ENCODE measurements at places on chromosomes 4 and X.
A peak's percentile ranks its signal among the peaks of the same experiment; 100 is the strongest.

DNA sequence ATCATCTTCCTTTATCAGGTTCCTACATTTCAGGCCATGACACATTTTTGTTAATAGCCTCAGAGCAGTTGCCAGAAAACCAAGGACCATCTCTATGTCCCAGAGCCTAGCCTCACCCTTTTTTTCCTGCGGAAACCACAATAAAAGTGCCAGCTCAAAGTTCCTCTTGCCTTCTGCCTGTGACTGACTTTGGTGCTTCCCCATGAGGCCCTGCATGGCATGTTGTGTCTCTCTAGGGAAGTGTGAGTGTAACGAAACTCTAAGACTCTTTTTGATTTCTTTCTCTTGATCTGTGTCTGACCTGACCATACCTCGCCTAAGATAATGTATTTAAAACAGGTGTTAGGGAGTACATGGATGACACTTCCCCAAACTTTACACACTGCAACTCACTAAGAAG is 642.3 kb upstream of the BOD1L1 start:
- DNase-seq = no peak

DNA sequence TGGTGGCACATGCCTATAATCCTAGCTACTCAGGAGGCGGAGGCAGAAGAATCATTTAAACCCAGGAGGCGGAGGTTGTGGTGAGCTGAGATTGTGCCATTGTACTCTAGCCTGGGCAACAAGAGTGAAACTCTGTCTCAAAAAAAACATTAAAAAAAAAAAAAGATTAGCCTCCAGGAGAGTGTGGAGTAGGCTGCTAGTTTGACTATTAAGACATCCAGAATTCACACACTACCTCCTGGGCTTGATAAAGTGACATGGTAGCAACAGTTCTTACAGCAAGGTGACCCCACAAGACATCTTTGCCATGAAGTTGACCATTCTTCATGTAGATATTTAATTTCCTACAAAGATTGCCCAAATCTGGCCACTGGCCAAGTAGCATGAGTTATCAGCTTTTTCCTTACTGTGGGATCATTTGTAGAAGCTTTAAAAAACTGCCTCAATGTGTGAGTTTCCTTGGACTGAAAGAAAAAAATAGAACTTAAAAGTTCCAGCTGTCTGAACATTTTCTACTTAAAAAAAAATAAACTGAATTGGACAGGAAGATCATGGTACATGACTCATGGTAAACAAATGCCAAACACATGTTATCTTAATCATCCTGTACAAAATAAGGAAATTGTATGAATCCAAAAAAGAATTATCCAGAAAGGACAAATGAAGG is 35.3 kb upstream of the SPRY1 start:
- peak; percentile 85 for DNase-seq

- DNase-seq = no peak
Measured at GRCh38 chrX:20057479-20057878, 59.2 kb downstream of the MAP7D2 start.

GRCh38 chr4:1856943-1857699 is 1.2 kb upstream of the LETM1 start:
- DNase-seq = no peak

DNA sequence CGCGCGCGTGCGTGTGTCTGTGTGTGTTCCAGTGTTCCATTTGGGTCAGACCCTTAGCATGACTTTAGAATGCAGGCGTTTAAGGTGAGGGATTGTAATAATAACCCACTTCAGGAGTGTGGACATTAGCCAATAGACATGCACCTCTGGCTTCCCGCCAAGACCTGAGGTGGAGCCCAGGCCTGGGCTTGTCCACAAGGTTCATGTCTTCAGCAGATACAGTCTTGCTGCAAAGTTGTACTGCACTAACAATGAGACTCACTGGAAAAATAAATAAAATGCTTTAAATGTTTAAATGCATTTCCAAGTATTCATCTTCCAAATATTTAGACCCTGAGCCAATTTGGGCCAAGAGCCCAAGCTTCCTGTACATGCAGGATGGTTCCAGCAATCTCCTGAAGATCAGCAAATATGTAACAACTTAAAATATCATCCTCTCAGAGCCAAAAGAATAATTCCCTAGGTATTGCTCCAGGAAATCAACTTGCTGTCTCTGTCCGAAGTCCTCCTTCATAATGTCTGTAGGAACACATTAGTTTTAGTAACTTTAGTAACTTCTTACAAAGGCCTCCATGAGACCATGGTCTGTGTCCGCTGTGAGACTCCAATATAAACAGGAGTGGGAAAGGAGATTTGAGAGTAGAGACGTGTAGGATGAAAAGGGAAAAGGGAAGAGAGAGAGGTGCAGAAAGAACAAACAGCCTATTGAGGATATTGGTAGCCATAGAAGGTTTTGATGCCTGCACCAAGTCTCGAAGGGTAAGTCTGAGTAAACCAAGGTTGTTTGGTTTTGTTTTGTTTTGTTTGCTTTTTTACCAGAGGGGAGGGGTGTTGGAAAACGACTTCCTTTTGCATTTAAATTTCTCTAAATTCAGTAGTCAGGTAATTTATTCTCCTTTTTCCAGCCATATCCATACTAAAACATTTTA is 98.5 kb upstream of the KLF3 start:
- DNase-seq = peak; percentile 74

DNA sequence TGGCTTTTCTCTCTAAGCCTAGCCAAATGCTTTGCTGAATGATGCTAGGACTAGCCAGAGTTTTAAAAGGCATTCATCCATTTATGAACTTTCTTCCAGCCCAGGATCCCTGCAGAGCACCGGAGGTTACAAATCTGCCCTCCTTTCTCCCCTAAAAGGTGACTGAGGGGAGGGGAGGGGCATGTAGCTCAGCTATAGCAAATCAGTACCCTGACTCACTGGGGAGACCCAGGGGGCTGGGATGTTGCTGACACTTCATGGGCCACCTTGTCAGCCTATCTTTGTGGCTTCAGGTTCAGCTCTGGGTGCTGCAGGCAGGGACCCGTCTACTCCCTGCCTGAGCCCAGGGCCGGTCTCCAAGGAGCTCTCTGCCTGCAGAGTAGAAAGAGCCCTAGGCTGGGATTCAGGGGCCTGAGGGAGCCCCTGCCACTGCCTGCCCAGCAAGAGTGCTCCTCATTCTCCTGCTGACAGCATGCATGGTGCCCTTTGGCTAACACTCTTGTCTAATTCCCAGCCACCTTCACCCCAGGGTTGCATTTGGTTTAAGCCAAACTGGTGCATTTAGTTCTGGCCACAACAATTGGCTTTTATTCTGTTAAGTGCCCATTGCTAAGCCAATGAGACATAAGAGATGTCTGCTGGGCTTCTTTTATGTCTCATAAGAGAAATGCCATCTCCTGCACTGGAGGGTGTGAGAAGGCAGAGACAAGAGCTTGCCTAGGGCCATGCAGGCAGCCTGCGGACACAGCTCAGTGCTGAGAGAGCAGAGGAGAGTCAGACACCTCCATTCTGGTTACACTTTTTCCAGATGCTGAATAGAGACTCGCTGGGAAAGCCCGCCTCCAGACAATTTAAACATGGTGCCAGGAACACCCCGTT is 11.9 kb upstream of the UBA6 start:
- no peak for DNase-seq

- DNase-seq = no peak
Measured at GRCh38 chr4:7421356-7422150, 13.2 kb downstream of the PSAPL1 start.

DNA sequence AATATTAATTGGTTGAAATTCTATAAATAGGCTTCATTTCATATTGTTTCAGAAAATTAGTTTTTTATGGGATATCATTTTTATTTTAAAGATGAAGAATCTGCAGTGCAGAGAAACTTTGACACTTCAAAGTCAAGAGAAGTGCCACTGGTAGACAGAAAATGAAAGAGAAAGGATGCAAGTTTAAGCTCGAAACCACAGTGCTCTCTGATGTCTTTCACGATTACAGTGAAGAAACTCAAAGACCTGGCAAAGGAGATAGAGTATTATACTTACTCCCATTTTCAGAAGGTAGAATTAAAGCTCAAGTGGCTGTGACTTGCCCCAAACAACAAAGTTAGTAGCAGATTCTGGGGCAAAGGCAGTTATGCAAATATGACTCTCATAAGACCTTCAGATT is 745.4 kb downstream of the TECRL start:
- no peak for DNase-seq

DNA sequence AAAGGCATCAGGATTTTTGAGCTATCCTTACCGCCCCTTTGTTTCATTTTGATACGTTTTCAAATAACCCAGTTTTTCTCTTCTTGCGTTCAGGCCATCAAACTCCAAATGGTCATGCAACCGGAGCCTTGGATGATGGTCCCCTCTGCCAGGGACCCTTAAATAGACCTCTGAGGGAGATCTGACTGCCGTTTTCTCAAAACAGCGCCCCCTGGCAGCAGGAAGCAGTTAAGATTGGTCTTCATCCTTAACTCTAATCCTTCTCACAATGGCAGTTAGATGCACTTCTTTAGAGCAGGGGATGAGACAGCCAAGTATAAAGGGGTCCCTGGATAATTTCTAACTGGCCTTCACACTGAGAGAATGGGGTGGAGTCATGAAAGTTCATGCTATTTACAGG is 525.0 kb upstream of the SPANXN1 start:
- no peak for DNase-seq

GRCh38 chrX:7399373-7399772 is 251.4 kb upstream of the PUDP start:
- no peak for DNase-seq

- no peak for DNase-seq
Measured at GRCh38 chr4:13872155-13872554, 244.6 kb upstream of the BOD1L1 start.

Data from fibroblast of skin of right quadriceps (primary cell).